H1 (cell line): ENCODE measurements at places on chromosomes 11 and 22.

- no peaks in the 10 kb centered on the region for H3K4me1 ChIP-seq
- no peaks in the 10 kb centered on the region for H3K27me3 ChIP-seq
- no peak overlapping the region for H3K4me3 ChIP-seq
- peaks cover 13% of the 10 kb centered on the region for H3K36me3 ChIP-seq
- DNase-seq: no peak
Observed at GRCh38 chr11:2945757-2946287, 16.6 kb upstream of the PHLDA2 start.

GRCh38 chr11:12377824-12378593 lies 638 bp downstream of the PARVA start:
- DNase-seq: peak; percentile 69
- peaks cover 5% of the 10 kb centered on the region for H3K27me3 ChIP-seq
- H3K4me3 ChIP-seq: peak overlapping the region; percentile 84
- no peaks in the 10 kb centered on the region for H3K36me3 ChIP-seq
- peaks cover 6% of the 10 kb centered on the region; the same call in 1 of the 2 replicates for H3K4me1 ChIP-seq

DNA sequence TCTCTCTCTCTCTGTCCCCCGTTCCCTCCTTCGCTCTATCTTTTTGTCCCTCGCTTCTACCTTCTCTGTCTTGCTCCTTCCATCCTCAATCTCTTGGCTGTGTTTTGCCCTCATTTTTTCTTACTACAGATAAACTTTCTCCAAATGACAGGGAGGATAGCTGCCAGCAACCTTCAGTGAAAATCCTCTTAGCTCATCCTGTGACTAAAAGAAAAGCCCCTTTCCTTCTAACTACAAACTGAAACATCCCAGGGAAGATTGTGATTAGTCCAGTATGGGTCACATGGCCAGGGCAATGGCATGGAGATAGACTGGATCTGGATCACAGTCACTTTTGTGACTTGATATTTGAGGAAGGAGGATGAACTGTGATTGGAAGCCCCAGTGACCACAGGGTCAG lies 10.4 kb downstream of the SPON1 start:
- H3K27ac ChIP-seq: no peak overlapping the region
- DNase-seq: no peak
- peaks cover 3% of the 10 kb centered on the region for H3K4me1 ChIP-seq
- H3K36me3 ChIP-seq: no peaks in the 10 kb centered on the region

DNA sequence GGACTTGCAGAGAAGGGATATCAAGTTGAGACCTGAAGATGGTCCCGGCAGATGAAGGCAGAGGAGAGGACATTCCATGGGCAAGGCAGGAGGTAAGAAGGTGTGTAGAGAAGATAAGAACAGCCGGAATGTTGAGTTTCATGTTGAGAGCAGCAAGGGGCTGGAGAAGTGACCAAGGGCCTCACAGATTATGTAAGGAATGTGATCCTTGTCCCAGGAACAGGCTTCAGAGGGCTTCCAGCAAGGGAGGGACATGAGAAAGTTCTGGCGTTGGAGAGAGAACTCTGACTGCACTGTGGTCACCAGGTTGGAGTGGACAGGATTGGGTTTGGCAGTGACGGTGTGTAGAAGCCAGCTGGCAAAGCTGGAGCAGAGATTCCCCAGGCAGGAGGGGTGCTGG lies 27.6 kb upstream of the PPFIA1 start:
- no peak overlapping the region for H3K27ac ChIP-seq
- DNase-seq: no peak
- no peaks in the 10 kb centered on the region for H3K4me1 ChIP-seq
- H3K27me3 ChIP-seq: no peaks in the 10 kb centered on the region

DNA sequence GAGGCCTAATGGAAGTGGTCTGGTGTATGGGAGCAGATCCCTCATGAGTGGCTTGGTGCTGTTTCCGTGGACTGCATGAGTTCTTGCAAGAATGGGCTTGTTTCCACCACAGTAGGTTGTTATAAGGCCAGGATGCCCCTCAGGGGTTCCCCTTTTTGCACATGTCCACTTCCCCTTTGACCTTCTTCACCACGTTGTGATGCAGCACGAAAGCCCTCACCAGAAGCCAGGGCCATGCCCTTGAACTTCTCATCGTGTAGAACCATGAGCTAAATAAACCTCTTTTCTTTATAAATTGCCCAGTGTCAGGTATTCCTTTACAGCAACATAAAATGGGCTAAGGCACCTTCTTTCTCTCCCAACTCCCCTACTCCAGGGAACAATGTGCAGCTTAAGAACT lies 2.8 kb upstream of the NARS2 start:
- no peaks in the 10 kb centered on the region for H3K27me3 ChIP-seq
- 0 out of 2 replicates have a peak, but pooled peaks cover 2% of the 10 kb centered on the region for H3K36me3 ChIP-seq
- H3K4me3 ChIP-seq: no peak overlapping the region

DNA sequence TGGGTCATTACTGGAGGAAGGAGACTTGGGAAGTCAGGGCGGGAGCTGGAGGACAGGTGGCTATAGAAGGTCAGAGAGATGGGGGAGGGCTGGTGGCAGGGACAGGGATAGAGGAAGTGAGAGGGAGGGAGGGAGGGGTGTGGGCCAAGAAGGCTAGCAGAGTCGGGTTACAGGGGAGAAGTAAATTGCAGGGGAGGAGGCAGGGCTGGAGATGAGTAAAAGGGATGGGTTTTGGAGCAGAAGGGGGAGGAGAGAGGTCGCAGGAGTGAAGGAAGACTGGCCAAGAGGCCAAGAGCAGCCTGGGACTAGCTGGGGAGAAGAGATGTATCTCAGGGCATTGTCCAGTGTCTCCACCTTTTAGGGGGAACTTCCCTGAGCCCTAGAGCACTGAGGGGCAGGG lies 33.0 kb downstream of the LRRC10B start:
- peaks cover 5% of the 10 kb centered on the region for H3K4me1 ChIP-seq
- DNase-seq: no peak

- no peaks in the 10 kb centered on the region for H3K36me3 ChIP-seq
- H3K4me1 ChIP-seq: no peaks in the 10 kb centered on the region
- no peak overlapping the region for H3K4me3 ChIP-seq
- no peaks in the 10 kb centered on the region for H3K27me3 ChIP-seq
- no peak for DNase-seq
- no peak overlapping the region for H3K27ac ChIP-seq
Observed at GRCh38 chr11:103978616-103979595, 57.5 kb upstream of the DDI1 start.

DNA sequence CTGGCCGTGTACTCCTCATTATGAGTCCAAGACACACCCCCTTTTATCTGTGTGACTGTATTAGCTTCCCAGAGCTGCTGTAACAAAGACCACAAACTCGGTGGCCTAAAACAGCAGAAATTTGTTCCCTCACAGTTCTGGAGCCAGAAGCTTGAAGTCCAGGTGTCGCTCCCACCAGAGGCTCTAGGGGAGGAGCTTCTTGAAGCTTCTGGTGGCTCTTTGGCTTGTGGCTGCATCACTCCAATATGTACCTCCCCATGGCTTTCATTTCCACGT lies 3.0 kb downstream of the PRR5 start:
- H3K27ac ChIP-seq: no peak overlapping the region
- H3K4me3 ChIP-seq: no peak overlapping the region
- H3K27me3 ChIP-seq: peaks cover 28% of the 10 kb centered on the region
- H3K4me1 ChIP-seq: peaks cover 6% of the 10 kb centered on the region

GRCh38 chr11:76703707-76704106 lies 33.2 kb upstream of the LRRC32 start:
- no peak overlapping the region for H3K4me3 ChIP-seq
- peak overlapping the region; percentile 72; the same call in 1 of the 2 replicates for H3K27ac ChIP-seq
- peaks cover 5% of the 10 kb centered on the region for H3K4me1 ChIP-seq
- H3K27me3 ChIP-seq: no peaks in the 10 kb centered on the region

DNA sequence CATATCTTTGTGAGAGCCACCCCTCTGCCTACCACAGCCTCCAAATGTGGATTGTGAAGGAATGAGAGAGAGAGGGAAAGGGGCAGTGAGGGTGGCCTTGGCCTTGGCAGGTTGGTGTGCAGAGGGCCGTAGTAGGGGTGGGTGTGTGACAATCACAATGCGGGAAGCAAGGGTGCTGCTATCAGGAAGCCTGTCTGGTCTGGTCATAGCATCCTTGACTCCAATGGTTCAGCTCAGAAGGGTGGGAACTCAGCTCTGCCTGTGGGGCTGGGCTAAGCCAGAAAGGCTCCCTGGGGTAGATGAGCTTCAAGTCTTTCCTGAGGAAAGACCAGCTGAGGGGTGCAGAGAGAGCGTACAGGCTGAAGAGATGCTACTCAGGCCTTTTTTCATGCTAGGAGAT lies 72.7 kb downstream of the RRM1 start:
- no peak overlapping the region for H3K4me3 ChIP-seq
- 0 out of 2 replicates have a peak, but pooled peaks cover 3% of the 10 kb centered on the region for H3K27me3 ChIP-seq
- DNase-seq: no peak

GRCh38 chr11:22920939-22921565 lies 60.8 kb upstream of the CCDC179 start:
- H3K27ac ChIP-seq: no peak overlapping the region
- no peaks in the 10 kb centered on the region for H3K36me3 ChIP-seq
- H3K27me3 ChIP-seq: no peaks in the 10 kb centered on the region
- H3K4me1 ChIP-seq: no peaks in the 10 kb centered on the region
- DNase-seq: peak; percentile 17
- H3K4me3 ChIP-seq: no peak overlapping the region

DNA sequence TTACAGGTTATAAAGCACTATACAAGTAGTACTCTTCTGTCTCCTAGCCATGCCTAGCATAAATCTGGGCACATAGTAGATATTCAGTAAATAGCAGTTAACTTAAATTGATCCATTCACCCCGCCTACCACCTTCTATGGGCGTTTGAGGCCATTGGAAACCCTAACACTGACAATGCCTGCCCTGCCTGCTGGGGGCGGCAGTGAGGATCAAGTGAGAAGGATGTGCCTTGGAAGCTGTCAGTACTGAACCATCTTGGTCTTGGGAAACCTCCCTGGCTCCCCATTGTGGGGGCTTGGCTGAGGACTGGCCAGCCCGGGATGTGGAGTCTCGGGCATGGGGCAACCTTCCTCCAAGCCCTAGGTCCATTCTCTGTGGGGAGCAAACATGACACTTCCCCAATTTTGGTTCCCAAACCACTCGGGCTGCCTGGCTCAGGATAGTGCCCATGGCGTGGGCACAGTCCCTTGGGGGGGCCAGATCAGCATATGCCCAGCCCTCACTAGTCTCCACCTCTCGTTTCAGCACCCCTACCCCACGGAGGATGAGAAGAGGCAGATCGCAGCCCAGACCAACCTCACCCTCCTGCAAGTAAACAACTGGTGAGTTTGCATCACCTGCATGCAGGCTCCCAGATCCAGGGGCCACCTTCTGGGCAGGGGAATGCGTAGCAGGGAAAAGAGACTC lies 67.4 kb downstream of the FEZ1 start:
- H3K36me3 ChIP-seq: no peaks in the 10 kb centered on the region
- H3K4me1 ChIP-seq: peaks cover 7% of the 10 kb centered on the region
- no peak for DNase-seq

- DNase-seq: no peak
- H3K27ac ChIP-seq: no peak overlapping the region
- H3K4me3 ChIP-seq: no peak overlapping the region
- no peaks in the 10 kb centered on the region for H3K4me1 ChIP-seq
- H3K27me3 ChIP-seq: no peaks in the 10 kb centered on the region
Observed at GRCh38 chr11:112361396-112361795, 100.7 kb upstream of the PLET1 start.

GRCh38 chr11:26551186-26551801 lies 20.8 kb downstream of the MUC15 start:
- no peaks in the 10 kb centered on the region for H3K4me1 ChIP-seq
- H3K27ac ChIP-seq: no peak overlapping the region
- no peak overlapping the region for H3K4me3 ChIP-seq
- DNase-seq: no peak

DNA sequence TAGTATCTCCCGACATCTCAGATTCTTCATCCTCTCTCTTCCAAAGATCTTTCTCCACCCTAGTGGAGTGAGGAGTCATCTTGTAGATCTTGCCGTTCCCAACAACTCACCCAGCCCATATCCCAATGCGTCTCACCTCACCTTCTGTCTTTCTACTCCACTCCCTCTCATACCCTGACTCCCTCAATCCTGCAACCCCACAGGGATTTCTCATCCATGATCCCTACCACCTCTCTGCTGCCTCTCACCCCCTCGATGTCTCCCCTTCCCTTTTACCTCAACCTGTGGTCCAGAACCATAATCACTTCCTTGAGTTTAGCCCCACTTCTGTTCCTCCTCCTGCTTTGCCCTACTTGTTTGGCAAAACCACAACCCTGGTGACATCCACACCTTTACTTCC lies 41.7 kb downstream of the OTOG start:
- H3K27ac ChIP-seq: no peak overlapping the region
- H3K36me3 ChIP-seq: no peaks in the 10 kb centered on the region
- H3K4me3 ChIP-seq: no peak overlapping the region
- DNase-seq: no peak

DNA sequence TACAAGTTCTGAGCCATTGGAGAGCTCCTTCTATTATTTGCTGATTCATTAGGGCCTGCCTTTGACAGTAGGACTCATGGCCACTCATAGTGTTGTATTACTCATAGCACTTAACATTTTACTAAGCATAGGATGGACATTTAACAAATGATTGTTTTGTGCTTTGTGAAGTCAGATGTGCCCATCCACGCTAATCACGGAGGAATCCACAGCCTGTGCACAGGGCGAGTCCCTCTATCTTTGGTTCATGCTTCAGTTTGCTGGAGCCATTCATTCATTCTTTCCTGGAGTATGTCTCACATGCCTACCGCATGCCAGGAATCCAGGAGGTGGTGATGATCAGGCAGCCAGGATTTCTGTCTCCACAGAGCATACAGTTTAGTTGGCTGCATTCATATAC lies 254.1 kb downstream of the NTM start:
- H3K4me1 ChIP-seq: no peaks in the 10 kb centered on the region
- no peak for DNase-seq
- H3K4me3 ChIP-seq: no peak overlapping the region

- H3K27me3 ChIP-seq: no peaks in the 10 kb centered on the region
- no peak for DNase-seq
- no peak overlapping the region for H3K27ac ChIP-seq
- no peak overlapping the region for H3K4me3 ChIP-seq
- no peaks in the 10 kb centered on the region for H3K4me1 ChIP-seq
- H3K36me3 ChIP-seq: no peaks in the 10 kb centered on the region
Observed at GRCh38 chr11:112722876-112723275, 238.3 kb upstream of the NCAM1 start.

DNA sequence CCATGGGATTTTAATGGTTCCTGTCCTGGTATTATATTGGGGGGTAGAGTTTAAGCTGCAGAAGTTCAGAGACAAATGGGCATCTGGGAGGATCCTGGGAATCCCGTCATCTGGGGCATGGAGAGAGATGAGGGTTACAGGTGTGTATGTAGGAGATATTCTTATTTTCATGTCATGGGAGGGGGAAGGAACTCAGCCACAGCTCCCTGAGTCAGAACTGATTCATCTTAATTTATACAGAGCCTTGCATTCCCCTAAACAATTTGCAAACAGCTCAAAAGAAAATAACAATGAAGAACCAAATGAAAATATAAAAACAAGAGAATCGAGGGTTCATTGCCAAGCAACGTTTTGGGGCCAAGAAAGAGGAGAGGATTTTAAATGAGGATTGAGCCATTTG lies 155.9 kb upstream of the TBCEL start:
- H3K27ac ChIP-seq: no peak overlapping the region
- no peaks in the 10 kb centered on the region; the same call in 1 of the 2 replicates for H3K27me3 ChIP-seq
- no peak overlapping the region for H3K4me3 ChIP-seq
- H3K4me1 ChIP-seq: no peaks in the 10 kb centered on the region
- no peak for DNase-seq
